Smooth muscle cell of bladder (primary cell): ENCODE measurements at places on chromosomes 7 and 10. TPM values are rescaled to one million over a fixed set of nuclear protein-coding genes. Genes with fewer than 3 reads are reported as not detected.

OR2A42 gene
- total RNA-seq = under 0.01 TPM in 1 of 2 replicates, not detected in the other

NAPEPLD gene
- total RNA-seq = 6.7 and 9.4 TPM in 2 replicates

ATRNL1 gene
- total RNA-seq = under 0.01 and 0.18 TPM in 2 replicates

GBX1 gene
- total RNA-seq = not detected in 2 replicates

NUTM2E gene
- under 0.01 TPM in 1 of 2 replicates, not detected in the other for total RNA-seq

PKD1L1 gene
- under 0.01 and 0.09 TPM in 2 replicates for total RNA-seq

PPP1R9A gene
- total RNA-seq = 0.14 and 0.18 TPM in 2 replicates

C10orf143 gene
- total RNA-seq = 0.85 and 1.2 TPM in 2 replicates

FKBP6 gene
- under 0.01 TPM in 1 of 2 replicates, not detected in the other for total RNA-seq

RGR gene
- total RNA-seq = not detected in 2 replicates

FBXL13 gene
- 2.3 and 3.1 TPM in 2 replicates for total RNA-seq
